ENCODE measurements at places on chromosomes 13 and 19.

- DNase-seq: no peak
Measured at GRCh38 chr13:30966101-30966500, 33.6 kb downstream of the TEX26 start.

DNA sequence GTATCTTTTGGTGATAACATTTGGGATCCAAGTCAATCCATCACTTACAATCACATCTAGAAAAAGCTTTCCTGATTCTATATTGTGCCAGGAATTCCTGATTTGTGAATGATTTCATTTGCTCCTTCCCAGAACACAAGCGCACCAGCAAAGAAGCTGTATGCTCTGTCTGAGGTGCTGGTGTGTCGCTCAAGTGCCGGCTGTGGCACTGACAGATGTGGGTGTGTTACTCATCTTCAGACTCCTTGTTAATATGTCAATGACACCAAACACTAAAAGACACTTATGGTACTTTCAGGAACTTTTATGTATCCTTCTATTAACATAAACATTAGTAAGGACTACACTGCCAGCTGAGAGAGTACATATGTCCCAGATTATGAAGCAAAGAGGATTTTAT is 429.1 kb downstream of the ITGBL1 start:
- DNase-seq: no peak

- DNase-seq: no peak
Measured at GRCh38 chr13:45752510-45752909, 50.4 kb downstream of the CBY2 start.

GRCh38 chr19:16698914-16699313 is 20.7 kb upstream of the NWD1 start:
- DNase-seq: peak; percentile 2

- DNase-seq: no peak
Measured at GRCh38 chr13:24894972-24895300, 131.0 kb downstream of the RNF17 start.

DNA sequence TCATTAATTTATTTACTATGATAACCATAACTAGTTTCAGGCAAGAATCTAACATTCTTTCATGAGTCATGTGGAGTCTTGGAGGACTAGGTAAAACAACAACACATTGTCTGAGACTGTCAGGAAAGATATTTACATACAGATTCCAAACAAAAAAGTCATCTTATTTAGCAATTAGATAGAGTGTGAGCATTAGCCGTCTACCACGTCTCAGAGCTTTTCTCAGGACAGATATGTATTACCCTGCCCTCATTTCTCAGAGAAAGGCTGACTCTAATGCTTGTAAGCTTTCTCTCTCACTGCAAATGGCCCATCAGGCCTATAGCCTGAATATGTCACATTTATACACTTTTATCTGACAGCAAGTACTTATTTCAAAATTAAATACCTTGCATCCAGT is 312.1 kb upstream of the PCDH20 start:
- DNase-seq: peak; percentile 41

DNA sequence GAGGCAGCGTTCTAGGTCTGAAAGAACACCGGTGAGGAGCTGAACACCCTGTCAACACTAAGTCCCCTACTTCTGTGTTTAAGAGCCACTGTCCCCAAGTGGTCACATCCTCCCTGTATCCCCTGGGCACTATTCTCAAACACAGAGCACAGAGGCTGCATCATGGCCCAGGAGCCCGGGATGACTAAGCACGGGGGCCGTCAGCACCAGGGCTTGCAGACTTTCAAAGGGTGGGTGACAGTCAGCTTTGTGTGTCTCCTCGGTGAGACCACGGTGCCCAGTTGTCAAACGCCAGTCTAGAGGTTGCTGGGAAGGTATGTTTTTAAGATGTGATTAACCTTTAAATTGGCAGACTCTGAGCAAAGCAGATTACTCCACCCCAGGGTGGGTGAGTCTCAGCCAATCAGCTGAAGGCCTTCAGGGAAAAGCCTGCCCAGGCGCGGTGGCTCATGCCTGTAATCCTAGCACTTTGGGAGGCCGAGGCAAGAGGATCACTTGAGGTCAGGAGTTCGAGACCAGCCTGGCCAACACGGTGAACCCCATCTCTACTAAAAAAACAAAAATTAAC is 8.0 kb downstream of the MAP2K2 start:
- DNase-seq: no peak

GRCh38 chr19:45539459-45539858 is 32.2 kb downstream of the VASP start:
- no peak for DNase-seq

DNA sequence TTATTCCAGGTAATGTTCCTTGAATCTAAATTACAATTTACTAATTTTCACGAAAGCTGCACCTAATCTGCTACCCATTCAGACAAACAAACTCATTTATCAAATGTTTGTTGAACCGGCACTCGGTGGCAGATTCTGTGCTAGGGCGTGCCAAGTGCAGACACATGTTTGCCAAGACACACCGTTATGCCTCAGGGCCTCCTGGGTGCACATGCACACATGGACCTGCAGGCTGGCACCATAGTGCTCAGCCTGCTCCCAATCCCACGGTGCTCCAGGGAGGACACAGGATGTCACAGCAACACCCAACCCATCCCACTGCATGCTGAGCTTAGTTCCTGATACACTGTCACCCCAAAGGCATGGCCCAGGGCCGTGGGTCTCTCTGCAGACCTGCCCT is 7.7 kb downstream of the SCGB2B2 start:
- DNase-seq: no peak

DNA sequence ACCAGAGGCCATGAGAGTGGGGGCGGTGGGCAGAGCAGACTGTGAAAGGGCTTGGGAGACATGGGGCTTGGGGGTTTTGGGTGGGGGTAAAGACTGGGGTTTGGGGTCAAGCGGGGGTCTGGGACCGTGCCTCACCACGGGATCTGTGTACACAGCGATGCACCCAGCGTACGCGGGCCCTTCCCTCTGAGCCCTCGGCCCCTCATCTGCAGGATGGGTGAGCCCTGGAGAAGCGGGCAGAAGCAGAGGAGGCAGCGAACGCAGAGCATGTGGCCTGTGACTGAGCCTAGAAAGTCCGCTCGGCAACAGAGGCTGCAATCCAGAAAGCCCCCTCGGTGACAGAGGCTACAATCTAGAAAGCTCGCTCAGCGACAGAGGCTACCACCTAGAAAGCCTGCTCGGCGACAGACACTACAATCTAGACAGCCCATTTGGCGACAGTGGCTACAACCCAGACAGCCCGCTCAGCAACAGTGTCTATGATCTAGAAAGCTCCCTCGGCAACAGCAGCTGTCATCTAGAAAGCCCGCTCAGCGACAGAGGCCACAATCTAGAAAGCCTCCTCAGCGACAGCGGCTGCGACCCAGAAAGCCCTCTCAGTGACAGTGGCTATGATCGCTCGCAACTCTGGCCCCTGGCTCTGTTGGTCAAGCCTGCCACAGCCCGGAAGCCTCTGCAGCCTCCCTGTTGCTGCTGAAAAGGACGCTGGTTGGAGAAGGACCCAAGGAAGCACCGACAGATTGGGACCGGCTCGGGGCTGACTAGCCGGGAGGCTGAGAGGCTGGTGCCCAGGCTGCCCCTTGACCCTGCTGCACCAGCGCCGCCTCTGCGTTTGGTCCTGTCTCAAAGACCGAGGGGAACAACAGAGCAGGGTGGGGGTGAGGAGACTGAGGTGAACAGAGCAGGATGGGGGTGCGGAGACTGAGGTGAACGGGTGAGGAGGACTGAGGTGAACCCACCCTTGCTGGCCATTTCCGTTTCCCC is 68.6 kb downstream of the SPACA7 start:
- no peak for DNase-seq

- peak; percentile 71 for DNase-seq
Measured at GRCh38 chr19:49468746-49469447, 5.1 kb upstream of the FLT3LG start.

DNA sequence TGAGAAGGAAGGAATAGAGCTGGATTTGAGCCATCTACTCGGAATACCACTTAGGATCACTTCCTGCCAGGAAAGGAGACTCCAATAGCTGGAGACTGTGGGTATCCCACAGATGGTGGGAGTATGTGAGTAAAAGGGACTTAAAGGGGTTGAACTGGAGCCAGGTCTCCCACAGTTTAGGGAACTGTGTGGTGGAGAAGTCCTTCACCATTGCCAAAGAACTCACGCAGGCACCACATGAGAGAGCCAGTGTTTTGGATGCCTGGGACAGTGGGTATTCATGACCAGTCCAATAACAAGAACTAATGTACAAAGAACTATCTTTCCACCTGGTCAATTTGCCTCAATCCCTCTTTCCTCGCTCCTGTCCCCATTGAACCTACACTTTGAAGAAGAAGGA is 24.4 kb upstream of the MYCBP2 start:
- no peak for DNase-seq

- DNase-seq: no peak
Measured at GRCh38 chr19:1222394-1222793, 15.4 kb downstream of the CBARP start.

- DNase-seq: no peak
Measured at GRCh38 chr13:98280176-98280510, 103.1 kb upstream of the RNF113B start.

GRCh38 chr13:106284358-106284757 is 251.1 kb downstream of the EFNB2 start:
- peak; percentile 20 for DNase-seq

GRCh38 chr19:2391118-2391725 is 31.2 kb downstream of the TMPRSS9 start:
- peak; percentile 82 for DNase-seq

DNA sequence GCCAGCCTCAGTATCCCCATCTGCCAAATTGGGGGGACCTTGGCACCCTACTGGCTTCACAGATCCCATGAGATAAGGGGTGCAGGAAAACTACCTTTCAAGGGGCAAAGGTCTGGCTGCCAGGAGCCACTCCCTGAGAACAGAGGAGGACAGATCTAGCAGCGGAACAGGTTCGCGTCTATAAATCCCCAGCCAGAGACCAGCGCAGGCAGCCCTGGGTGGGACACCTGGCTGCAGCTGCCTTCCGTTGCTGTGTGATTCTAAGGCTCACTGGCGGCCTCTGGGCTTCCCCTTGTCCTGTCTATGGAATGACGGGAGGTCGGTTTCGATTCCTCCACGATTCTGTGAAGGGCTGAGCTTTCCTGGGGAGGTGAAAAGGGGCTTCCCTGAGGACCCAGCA is 7.3 kb downstream of the RELB start:
- DNase-seq: no peak

GRCh38 chr13:113393226-113393562 is 29.3 kb upstream of the GRTP1 start:
- DNase-seq: no peak

- DNase-seq: no peak
Measured at GRCh38 chr19:57110592-57111328, 9.0 kb upstream of the USP29 start.

- no peak for DNase-seq
Measured at GRCh38 chr19:7885818-7886217, 2.5 kb upstream of the LRRC8E start.

DNA sequence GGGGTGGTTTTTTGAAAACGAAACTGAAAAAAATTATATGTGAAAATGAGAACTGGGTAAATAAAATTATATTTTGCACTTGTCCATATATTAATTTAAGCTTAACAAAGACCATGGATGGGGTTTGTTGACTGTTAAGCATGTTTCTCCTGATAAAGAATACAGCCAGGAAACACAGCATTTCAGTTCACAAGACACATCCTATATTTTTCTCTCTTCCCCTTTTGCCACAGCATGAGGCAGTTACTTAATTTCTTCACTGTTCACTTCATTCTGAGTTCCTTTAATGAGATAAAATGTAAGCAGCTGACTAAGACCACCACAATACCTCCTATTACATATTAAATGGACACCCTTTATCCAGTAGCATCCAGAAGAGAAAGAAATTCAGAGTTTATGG is 64.0 kb downstream of the RXFP2 start:
- DNase-seq: no peak

DNA sequence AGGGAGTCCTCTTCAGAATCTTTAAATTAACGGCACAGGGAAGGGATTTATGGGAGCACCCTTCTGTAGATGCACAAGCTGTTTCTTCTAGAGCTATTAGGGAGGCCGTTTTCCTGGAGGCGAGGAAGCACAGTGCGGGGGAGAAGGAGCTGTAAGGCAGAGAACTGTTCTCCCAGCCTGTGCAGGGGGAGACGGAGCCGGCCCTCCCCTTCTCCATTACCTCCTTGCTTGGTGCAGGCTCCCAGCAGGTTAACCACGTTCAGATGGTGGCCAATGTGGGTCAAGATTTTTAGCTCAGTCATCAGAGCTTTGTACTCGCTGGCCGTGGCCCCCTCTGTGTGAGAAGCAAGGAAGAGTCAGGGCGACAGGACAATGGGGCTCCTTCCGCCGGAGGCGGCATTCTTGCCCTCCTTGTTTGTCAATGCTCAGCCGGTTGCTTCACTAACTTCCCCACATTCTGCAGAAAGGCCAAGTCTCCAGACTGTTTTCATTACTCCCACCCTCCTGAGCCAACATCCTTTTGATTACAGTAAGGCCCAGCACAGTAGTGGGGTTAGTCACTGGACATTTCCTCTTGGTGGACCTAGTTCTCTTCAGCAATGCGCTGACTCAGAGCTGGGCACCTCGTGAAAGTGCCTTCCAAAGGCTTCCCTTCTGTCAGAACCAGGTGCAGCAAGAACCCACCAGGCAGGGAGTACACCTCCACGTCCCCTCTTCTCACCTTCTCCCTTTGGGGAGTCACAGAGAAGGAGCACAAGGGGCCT is 165.4 kb downstream of the FLT1 start:
- peak; percentile 98 for DNase-seq

DNA sequence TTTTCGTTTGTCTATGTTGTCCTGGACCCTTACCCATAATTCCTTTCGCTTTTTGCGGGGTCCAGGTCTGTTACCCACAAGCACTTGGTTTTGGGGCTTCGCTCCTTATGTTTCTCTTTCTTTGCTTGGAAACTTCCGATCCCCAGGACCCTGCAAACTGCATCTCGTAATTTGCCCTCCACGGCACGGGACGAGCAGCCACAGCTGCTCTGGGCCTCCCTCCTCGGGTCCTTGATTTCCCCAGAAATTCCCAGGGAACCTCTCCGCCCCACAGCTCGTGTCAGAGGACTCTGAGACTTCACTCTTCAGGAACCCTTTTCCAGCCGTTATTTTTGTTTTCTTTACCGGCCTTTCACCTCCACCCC is 599 bp downstream of the SNRNP70 start:
- DNase-seq: no peak

DNA sequence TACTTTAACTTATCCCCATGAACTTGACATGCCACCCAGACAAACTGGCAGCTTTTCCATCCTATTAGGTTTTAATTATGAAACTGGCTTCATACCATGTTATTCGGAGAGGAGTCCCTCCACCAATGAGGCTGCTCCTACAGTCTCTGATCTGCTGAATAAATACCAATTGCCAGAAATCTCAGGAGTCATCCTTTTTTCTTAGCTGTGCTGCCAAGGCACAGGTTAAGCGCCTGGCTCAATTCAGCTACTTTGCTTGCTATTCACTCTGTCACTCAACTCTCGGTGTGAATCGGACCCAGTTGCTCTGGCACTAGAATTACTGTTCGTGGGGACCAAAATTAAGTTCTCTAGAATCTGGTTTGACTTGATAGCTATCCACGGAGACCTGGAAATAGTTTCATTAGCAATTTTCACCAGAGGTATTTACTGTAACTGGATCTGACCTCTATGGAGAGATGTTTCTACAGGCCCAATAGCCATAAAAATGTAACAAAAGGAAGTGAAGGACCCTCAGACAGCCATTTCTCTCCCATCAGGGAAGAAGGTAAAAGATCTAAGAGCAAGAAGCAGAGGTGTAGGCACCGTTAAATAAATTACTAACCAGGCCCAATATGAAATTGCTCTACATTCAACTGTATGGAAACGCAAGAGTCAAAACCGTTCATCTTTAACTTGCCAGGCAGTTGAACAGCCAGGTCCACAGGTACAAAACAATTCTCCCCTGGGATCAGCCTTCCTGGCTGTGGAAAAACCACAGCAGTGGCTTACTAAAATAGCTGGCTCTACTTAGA is 5.4 kb downstream of the ZC3H4 start:
- DNase-seq: no peak

GRCh38 chr13:44024846-44025195 is 145.1 kb downstream of the LACC1 start:
- DNase-seq: no peak

Measured in fibroblast of pulmonary artery (primary cell).